Muscle of arm (tissue), 14 donors: ENCODE measurements at places on chromosomes 11 and 22.

- DNase-seq, result no peak
Measured at GRCh38 chr11:129723761-129724162, 91.9 kb upstream of the TMEM45B start.

DNA sequence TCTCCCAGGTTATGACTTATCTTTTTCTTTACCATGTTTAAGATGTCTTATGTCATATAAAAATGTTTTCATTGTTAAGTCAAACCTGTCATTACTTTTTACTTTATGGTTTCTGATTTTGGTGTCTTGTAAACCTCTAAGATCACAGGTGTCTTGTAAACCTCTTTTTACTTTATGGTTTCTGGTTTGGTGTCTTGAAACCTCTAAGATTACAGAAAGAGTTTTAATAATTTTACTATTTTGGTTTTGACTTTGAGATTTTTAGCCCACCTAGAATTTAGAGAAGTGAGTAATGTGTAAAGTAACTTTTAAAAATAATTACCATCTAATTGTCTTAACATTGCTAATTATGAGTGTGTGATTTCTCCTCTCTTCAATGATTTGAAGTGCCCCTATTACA is 2.6 kb downstream of the CSF2RB start:
- DNase-seq, result no peak

- no peak for DNase-seq
Measured at GRCh38 chr11:20321177-20321576, 42.3 kb upstream of the HTATIP2 start.

GRCh38 chr22:44719586-44720368 is 17.8 kb downstream of the PRR5 start:
- DNase-seq, result no peak

DNA sequence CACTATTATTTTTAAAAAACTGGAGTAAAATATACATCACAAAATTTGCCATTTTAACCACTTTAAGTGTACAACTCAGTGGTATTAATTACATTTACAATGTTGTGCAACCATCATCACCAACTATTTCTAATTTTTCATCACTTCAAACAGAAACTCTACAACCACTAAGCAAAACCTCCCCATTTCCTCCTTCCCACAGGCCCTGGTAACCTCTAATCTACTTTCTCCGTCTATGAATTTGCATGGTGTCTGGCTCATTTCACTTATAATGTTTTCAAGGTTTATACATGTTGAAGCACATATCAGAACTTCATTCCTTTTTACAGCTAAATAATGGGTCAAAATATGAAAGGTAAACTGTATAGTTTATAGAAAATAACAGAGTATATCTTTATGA is 24.4 kb downstream of the DDI1 start:
- no peak for DNase-seq

- no peak for DNase-seq
Measured at GRCh38 chr11:75767228-75767572, 1.4 kb upstream of the DGAT2 start.

- no peak for DNase-seq
Measured at GRCh38 chr11:85726381-85726780, 40.4 kb upstream of the CCDC89 start.

DNA sequence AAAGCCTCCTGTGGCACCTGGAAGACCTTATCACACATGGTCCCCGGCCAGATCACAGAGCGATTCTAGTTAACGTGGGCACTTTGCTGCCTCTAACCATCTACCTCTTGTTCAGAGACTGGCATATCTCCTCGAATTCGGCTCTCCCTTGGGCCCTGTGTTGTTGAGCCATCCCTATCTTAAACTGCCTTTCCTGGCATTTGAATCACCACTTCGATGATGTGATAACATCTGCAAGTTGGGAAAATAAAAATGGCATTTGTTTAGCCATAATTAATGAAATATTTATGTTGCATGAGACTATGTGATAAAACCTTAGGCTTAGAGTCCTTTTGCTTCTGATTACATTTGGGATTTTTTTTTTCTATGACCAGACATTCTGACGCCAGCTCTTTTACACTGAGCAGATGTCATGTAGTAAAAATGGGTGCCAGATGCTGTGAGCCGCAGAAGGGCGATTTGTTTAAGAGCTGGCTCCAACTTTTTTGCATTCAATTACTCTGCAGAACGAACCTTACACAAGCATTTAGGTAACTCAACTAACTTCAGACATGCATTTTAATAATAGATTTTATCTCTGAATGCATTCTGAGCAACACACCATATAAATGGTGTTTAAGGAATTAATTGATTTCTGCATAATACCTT is 58.5 kb upstream of the PARVA start:
- no peak for DNase-seq

- peak; percentile 69 for DNase-seq
Measured at GRCh38 chr11:69640995-69641581, at the start of gene CCND1. Gene CCND1 (plus strand): TSS chr11:69641156. CDS start chr11:69641314, 158 bp downstream.

GRCh38 chr22:40043081-40043480 is 48.3 kb downstream of the FAM83F start:
- DNase-seq, result no peak

DNA sequence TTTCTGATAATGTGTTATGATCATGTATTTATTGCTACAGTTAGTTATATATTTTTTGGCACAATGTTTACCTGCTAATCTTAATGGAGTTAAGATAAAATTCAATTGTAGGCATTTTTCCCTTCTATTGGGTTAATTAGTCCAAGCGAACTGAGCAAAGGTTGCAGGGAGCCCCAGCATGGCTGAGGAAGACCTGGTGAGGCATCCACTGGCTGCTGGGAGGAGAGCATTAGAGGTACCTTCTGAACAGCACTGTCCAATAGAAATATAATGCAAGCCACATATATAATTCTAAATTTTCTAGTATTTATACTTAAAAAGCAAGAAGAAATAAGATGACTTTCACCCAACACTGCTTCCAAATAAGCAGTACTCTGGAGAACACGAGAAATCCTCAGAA is 689 bp upstream of the TMEM126A start:
- no peak for DNase-seq

DNA sequence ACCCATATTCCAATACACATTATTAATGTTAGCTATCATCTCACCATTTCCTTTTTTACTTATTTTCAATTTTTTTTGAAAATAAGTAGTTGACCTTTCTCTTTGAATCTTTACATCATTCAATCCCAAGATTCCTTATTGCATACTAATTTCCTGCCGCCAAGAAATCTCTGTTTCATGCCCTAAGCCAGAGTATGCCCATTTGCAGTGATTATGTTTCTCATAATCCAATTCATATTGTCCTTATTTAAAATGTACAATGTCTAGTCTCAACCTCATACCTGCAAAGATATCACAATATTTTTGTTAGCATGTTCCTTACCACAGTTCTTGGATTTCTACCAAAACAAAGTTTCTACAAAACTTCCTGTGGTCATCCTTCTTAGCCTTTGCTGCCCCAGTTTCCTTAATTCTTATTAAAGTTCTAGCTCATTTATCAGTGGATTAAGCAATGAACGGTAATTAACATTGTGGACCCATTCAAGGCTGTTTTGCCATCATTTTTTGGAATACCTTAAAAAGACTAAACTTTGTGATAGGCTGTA is 75.3 kb downstream of the CD44 start:
- no peak for DNase-seq
